ENCODE measurements at places on chromosomes 3 and 15.

DNA sequence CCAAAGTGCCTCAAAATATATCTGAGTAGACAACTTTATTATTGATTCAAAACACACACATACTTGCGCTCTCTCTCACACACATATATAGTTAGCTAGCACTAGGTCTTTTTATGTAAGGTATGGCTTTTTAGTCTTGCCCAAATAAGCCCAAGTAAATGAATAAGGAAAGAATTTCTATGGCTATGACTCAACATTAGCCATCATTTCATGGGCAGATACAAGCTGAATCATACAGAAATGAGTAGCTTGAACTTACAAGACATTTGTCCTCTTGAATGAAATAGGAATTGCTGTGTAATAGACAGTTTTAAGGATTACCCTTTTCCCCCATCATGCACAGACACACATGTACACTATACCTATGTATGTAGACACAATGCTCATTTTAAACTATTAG, 4.9 kb downstream of the CADPS start:
- DNase-seq = peak; percentile 73

- DNase-seq = no peak
Observed at GRCh38 chr3:156834962-156835535, 8.9 kb downstream of the LEKR1 start.

DNA sequence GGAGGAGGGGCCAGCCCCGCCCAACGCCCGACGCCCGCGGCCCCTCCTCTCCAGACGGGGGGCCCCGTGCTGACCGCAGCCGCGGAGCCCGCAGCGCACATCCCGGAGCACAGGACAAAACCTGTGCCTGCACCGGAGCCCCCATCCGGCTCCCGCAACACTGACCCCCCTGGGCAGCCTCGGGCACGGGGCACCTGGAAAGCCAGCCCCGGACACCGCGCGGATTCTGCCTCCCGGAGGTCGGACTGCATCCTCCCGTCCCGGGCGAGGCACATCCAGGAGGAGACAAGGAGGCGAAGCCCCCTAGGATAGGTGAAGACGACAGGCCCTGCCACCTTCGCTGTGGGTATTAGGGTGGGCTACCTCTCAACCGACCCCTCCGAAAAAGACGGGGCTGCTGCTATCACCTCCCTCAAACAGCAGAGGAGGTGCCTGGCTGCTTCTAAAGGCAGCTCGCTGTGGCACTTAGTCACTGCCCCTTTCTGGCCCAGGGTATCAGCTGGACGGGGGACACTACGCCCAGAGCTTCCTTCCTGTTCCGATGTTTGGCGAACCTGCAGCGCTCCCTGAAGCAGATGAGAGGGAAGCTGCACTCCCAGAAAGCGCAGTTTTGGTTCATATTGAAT, 10.6 kb downstream of the XXYLT1 start:
- DNase-seq = peak; percentile 24

GRCh38 chr3:127792541-127793292, 29.6 kb downstream of the MGLL start:
- peak; percentile 99 for DNase-seq

DNA sequence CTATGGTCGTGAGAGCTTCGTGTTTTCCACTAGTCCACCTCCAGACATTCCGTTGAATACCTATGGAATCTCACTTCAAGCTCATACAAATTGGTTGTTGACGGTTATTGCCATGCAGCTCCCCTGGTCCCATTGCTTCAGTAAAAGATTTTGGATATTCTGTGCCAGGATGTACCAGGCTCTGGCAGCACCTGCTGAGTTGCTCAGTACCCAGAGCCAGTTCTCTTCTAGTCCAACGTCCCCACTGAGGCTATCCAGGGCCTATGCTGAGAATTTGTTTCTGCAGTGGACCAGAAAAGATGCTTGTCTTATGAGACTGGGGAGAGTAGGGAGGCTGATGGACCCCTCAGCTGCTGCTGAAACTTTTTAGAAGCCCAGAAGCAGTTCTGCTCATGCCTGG, 278.9 kb downstream of the FEZF2 start:
- no peak for DNase-seq

DNA sequence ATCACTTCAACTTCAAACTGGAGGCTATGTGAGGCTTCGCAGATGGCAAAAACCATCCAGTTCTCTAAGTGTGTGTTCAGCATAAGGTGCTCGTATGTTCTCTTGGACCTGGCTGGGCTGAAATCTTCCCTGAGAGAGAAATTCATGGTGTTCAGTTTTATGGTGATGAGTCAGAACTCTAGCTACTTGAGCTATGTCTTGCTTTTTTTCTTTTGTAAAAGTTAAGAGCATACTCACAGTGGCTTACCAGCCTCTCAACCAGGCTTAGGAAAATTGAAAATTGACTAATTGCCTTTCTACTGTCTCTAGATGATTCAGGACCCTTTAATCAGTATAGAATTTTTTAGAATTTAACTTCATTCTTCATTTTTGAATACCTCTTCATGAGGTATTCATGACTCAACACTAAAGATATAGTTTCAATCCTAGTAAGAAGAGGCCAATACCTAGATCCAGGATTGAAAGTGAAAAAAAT, 617.5 kb downstream of the TBL1XR1 start:
- peak; percentile 44 for DNase-seq

DNA sequence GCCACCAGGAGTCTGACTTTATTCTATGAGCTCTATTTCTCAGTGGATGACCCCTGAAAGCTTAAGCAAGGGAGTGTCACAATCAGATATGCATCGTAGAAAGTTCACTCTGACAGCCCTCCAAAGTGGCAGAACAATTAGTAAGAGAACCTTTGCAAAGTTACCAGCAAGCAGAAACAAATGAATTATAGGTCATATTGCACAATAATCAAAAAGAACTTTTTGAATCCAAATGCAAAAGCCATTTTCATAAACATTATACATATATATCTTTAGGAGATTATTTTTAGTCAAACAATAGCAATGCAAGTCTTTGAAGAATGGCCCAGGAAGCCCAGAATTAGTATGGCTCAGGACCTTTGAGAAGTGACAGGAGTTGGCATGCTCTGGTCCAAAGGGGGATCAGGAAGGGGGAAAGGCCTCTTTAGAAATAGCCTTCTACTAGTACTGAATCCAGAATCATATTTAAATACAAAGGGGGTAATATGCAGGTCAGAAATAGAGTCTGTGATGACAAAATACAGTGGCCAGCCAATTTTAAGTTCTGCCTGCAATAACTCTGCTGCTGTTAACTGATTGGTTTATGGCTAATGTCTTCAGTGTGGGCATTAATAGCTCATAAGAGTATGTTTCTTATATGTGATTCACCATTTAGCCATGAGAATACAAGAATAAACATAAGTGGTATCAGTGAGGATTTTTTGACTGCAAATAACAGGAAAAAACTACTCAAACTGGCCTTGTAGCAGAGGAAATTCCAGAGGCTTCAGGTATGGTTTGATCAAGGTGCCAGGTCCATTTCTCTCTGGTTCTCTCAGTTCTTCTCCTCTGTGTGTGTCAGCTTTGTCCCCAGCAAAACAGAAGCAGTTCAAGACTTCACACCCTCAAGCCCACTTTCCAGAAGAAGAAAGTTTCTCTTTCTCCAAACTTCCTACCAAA, 17.0 kb upstream of the ITGB5 start:
- peak; percentile 24 for DNase-seq

GRCh38 chr3:121399820-121400219, 146.0 kb downstream of the POLQ start:
- no peak for DNase-seq

DNA sequence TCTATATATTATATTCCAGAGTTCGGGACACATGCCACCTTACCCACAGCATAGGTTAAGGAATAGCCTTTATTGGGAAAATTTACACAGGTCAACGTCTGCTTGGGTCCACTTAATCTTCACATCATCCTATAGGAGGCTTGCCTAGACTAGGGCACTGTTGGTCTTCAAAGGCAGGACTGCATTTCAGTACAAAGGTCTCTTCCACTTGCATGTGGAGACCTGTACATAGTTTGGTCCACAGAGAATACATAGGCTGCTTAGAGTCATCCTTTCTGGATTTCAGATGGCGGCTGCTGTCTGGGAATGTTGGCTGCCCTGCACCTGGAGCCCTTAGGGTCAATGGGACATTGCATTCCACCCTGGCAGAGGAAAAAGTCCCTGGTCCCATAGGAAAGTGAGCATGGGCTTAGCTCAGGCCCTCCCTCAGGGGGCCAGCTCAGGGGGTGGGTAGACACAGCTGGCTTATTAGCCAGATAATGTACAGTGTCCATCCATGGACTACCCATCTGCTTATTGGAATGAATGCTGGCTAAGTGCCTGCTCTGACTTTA, 75.3 kb upstream of the TGFBR2 start:
- no peak for DNase-seq

- no peak for DNase-seq
Observed at GRCh38 chr3:134690226-134690625, 39.4 kb upstream of the KY start.

DNA sequence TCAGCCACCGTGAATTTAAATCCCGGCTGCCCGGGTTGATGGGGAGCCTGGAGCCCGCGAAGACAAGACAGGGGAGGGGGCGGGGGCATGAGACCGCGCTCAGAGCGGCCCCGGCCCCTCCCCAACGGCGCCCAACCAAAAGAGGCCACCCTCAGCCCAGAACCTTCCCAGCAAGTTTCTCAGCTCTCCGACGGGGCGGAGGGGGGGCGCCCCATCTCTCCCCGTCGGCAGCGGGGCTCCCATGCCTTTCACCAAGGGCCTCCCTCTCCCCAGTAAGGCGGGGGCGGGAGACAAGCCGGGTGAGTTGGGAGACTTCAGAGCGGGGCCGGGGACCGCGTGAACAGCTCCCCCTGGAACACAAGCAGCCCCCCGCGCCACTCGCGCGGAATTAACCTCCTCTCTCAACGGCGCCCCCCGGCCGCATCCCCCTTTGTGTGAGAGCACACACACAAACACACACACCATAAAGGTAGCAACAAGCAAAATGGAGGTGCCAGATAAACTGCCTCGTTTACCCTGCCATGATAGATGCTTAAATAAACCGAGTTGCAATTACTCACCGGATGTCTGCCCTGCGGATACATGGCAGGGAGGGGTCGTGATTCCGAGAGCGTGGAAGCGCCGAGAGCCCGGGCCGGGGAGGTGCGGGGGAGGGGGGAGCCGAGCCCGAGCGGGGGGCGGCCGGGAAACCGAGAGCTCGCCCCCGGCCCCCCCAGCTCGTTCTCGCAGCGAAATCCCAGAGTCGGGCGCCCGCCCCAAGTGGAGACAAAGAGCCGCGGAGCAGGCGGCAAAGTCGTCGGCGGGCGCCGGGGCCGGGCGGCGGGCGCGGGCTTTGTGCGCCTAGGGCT, 1.3 kb downstream of the TLE3 start:
- DNase-seq = peak; percentile 56

GRCh38 chr15:65924004-65924403, 54.7 kb downstream of the RAB11A start:
- DNase-seq = no peak

DNA sequence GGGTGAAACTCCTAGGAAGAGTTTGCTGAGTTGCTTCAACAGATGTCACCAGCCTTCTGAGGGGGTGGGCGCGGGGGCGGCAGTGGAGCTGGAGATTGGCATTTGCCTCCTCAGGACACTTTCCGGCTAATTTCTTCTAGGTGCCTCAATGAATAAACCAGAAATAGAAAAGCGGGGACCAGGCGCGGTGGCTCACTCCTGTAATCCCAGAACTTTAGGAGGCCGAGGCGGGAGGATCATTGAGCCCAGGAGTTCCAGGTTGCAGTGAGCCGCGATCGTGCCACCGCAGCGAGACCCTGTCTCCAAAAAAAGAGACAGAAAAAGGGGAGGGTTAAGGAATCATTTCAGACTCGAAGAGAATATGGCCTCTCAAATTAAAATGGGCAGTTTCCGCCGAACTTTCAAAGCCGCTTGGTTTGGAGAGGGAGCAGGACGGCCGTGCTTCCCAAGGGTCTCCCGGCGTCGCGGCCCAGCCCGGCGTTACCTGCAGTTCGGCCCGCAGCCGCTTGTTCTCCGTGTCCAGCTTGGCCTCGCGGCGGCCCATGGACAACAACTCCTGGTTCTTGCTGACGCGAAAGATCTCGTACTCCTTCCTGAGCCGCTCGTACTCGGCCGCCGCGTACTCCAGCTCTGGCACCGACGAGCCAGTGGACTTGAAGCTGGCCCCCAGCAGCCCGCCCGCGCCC, 587 bp downstream of the NPHP3 start:
- peak; percentile 62 for DNase-seq

- DNase-seq = no peak
Observed at GRCh38 chr3:10389995-10390394, 69.1 kb upstream of the SEC13 start.

DNA sequence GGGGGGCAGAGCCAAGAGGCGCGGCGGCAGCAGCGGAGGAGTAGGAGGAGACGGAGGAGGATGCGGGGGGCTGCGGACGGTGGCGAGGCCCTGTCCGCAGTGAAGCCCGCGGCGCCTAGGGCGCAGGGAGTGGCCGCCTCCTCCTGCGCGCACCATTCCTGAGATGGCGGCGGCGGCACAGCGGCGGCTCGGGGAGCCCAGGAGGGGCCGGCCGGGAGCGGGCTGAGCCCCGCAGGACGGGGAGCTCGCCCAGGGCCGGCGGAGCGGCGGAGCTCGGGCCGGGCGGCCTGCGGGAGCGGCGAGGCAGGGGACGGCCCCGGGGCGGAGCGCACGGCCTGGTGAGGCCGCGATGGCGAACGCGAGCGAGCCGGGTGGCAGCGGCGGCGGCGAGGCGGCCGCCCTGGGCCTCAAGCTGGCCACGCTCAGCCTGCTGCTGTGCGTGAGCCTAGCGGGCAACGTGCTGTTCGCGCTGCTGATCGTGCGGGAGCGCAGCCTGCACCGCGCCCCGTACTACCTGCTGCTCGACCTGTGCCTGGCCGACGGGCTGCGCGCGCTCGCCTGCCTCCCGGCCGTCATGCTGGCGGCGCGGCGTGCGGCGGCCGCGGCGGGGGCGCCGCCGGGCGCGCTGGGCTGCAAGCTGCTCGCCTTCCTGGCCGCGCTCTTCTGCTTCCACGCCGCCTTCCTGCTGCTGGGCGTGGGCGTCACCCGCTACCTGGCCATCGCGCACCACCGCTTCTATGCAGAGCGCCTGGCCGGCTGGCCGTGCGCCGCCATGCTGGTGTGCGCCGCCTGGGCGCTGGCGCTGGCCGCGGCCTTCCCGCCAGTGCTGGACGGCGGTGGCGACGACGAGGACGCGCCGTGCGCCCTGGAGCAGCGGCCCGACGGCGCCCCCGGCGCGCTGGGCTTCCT, at the start of gene GPR27:
Gene GPR27 (plus strand): TSS at position 155 of the 909 bp plus-strand sequence. CDS start 195 bp downstream, at position 350.
- DNase-seq = peak; percentile 31

GRCh38 chr3:159069091-159069490, 267.2 kb downstream of the MFSD1 start:
- no peak for DNase-seq

DNA sequence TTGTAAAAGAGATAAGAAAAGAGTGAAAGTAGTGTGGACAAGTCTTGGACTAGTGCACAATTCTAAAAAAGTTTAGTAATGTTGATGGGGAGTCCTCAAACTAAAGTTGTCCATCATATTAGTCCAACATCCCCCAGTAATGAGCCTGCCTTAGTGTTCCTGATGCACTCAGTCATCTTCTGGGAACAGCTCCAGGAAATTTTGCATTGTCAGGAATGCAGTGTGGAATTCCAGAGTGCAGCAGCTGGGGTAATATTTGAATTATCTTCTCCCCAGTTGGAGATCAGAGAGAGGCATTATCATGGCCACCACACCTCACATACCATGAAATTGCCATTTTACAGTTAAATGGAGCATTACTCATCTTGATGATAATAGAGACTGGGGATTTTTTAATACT, 528.8 kb upstream of the NAALADL2 start:
- DNase-seq = peak; percentile 79

- DNase-seq = peak; percentile 39
Observed at GRCh38 chr3:126664591-126665214, 9.8 kb upstream of the TXNRD3 start.

GRCh38 chr3:36597422-36597821, 166.9 kb downstream of the DCLK3 start:
- peak; percentile 53 for DNase-seq

Data from fibroblast of mammary gland (primary cell).